ENCODE measurements at places on chromosomes 1 and 21.

DNA sequence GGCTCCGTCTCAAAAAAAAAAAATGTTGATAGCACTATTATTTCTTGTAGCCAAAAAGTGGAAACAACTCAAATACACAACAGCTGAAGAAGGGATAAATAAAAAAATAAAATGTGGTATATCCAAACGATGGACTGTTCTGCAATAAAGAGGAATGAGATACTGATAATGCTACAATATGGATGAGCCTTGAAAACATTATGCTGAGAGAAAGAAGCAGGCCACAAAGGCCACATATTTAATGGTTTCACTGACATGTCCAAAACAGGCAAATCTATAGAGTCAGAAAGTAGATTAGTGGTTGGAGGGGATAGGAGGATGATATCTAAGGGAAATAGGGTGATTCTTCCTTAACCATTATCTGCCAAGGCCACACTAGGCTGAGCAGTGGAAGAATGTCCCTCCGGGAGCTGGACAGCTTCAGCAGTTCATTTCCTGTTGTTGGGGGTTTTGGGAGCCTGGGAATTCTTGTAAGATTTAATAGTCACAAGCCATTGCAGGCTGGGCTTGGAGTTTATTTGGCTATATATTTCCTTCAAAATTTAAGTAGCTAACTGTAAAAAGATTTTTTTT lies 53.5 kb downstream of the ST3GAL3 start:
- DNase-seq = no peak

GRCh38 chr1:77977989-77978292 lies 931 bp downstream of the FUBP1 start:
- DNase-seq = no peak

DNA sequence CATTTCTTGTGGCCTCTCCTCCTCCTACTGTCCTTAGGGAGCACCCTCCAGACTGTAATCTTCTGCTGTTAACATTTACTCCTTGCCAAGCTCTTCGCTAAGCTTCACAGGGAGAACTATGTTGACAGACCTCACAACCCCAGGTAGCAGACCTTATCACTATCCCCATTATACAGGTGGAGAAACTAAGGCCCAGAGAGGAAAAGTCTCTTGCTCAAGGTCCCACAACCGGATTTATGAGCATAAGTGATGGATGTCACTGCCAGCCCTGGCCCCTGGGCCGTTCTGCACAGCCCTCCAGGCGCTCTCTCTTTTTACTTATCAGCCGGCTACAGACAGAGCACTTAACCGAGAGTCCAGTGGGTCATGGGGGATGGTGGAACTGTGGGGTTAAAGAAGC lies 18.1 kb downstream of the LYPD8 start:
- DNase-seq = no peak

- no peak for DNase-seq
Measured at GRCh38 chr1:116201911-116202310, 90.7 kb downstream of the MAB21L3 start.

GRCh38 chr1:218783916-218784315 lies 389.8 kb upstream of the LYPLAL1 start:
- no peak for DNase-seq

DNA sequence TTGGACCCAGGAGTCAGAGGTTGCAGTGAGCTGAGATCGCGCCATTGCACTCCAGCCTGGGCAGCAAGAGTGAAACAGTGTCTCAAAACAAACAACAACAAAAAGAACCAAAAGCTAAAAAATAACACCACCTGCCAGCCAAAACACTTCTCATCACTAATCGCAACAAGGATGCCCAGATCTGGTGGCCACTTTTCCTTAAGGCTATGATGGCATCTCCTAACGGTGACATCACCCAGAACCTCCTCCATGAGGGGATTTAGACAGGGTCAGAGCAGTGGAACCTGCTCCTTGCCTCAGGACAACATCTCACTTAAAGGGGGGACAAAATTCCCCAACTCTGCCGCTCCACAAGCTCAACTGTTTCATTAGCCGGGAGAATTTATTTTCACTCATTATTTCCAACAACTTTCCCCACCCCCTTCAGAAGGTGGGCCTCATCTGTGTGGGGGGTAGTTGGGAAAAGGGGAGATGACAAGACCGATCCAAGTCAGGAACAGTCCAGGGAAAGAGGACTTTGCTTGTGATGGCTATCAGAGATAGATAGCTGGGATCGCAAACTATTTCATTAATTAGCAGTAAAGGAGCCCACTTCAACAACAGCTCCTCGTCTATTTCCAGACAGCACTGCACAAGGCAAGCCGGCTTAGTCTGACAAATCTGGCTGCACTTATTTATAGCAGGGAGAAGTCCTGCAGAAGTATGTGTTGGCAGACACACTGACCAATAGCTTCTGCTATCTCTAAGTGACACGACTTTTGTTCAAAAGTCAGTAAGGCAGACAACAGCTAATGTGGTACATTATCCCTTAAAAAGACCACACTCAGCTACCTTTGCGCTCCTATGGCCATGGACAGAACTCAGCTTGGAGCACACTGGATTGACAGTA lies 2.6 kb downstream of the PABPC4 start:
- no peak for DNase-seq

DNA sequence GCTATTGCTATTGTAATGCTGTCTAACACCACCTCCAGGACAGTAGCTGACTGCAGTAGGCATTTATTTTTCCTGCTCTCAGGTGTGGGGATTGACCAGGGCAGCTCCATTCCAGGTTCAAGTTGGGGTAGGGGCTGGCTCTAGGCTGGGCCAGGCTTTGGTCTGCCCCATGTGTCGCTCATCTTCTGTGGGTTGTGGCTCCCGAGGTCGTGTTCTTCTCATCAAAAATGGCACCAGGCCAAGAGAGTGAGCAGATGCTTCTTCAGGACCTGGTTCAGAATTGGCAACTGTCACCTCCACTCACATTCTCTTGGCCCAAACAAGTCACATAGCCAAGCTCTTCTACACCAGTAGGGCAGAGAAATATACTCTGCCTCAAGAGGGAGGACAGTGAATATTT lies 133.7 kb downstream of the PTPRU start:
- DNase-seq = no peak

DNA sequence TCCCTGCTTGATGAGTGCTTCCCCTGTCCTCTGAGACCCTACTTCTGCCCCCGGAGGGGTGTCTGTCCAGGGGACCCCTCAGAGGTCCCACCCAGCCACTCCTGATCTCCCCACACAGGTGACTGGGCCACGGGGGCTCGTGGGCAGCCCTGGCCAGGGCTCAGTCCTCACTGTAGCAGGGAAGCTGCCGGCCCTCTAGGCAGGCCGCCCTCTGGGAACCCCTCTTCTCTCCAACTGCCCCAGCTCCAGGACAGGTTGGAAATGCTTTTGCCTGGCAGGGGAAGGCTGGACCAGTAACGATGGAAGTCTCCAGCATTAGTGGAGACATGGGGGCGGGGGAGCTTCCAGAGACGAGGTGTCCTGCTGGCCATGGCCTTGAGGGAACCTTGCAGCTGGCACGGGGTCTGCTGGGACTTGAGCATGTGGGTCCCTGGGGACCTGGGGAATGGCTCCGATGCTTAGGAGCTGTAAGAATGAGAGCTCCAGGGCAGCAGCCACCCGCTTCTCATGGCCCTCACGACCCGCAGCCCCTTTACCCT lies 3.1 kb upstream of the FNDC10 start:
- DNase-seq = no peak

DNA sequence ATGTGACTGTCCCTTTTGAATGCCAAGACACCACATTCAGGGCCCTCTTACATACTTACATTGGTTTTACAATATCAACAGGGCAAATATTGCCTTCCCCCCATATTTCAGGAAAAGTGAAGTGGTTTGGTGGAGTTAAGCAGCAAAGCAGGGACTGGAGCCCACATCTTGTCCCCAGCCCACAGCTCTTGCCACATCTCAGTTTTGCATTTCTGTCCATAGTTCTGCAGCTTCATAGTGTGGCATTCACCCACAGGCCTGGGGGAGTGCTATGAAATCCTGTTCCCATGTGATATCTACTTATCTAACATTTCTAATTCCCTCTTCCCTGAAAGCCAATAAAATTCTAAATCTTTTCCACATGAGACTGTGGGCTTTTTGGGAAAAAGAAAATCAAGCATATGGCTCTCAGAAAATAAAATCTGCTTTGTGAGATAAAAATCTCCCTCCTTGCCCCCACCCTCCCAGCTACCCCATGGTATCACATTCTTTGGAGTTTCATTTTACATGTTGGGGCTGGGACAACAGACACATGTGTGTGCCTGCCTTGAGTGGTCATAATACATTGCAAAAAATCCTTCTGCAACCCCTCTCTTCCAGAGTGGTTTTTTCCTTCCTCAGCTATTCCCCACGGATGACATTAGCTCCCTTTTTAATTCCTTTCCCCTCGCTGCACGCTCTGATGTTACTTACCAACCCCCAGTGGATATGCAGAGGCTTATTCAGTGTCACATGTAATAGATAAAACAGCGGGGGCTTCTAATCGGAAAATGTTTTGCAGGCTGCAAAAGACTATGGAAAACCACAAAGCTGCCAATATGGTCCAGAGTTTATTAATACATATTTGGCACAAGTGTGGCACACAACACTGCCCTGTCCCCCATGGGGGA lies 20.5 kb upstream of the CD2 start:
- peak; percentile 24 for DNase-seq

- peak; percentile 55 for DNase-seq
Measured at GRCh38 chr1:6517435-6517851, 26.0 kb upstream of the PLEKHG5 start.

DNA sequence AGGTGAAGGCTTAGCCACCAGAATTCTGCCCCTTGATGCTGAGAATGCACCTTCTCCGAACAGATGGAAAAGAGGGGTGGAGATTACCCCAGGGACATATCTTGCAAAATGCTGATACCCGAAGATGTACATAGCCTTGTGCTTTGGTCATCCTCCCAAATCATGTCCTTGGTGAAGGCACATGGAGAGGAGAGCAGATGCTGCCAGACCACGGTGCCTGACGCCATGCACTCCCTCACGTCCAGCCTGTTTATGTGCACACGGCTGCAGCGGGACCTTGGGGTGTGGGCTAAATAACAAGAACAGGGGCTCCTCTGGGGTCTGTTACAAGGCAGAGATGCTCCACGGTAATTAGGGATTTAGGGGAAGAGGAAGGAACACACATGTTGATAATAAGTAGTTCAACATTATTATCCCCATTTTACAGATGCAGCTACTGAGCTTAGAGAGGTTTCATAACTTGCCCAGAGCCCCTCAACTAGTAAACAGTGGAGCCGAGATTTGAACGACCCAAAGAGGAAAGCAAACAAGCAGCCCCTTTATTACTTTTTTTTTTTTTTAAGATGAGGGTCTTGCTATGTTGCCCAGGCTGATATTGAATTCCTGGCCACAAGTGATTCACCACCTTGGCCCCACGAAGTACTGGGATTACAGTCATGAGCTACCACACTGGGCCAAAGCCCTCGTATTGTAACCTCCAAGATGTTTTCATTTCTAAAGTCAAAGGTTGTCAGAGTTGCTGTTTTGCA lies 12.9 kb downstream of the EPHX1 start:
- no peak for DNase-seq

DNA sequence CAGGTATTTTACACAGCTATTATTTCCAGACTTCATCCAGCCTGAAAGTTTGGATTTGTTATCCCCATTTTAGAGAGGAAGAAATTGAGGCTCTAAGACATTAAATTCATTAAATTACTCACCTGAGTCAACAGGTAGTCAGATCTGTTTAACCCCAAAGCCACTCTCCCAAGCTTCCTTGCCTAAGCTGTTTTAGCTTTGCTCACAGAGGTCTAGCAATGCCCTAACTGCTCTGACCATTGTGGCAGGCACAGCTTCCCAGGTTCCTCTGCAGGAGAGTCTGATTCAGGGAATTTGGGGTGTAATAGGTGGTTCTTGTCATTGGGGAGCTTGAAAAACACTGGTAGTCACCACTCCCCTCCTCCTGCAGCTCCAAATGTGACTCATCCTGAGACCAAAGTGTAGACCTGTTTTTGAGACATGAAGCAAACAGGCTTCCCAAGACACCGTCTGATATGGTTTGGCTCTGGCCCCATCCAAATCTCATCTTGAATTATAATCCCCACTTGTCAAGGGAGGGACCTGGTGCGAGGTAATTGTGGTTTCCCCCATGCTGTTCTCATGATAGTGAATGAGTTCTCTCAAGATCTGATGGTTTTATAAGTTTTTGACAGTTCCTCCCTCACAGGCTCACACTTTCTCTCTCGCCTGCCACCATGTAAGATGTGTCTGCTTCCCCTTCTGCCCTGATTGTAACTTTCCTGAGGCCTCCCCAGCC lies 142.8 kb upstream of the DNAH14 start:
- DNase-seq = peak; percentile 61

DNA sequence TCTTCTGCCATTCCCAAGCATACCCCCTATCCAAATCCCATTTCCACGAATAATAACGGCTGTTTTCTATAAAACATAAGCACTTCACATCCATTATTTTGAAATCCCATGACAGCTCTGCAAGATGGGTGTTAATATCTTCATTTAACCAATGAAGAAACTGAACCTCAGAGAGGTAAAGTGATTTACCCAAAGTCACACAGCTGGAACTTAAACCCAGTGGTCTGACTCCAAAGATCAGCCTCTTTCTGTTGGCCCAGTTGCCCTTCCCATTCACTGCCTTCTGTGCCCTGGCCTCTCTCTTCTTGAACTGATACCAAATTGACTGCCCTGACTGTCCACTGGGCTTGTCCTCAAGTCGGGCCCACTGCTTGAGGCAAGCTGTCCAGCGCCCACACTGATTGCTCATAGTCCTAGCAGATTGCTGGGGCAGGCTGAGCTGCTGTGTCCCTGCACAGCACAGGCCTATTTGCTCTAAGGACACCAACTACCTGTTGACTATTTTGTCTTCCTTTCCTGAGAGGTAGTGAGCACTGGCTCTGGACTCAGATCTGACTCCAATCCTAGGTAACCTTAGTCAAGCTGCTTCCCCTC lies 19.3 kb downstream of the TAL1 start:
- no peak for DNase-seq

DNA sequence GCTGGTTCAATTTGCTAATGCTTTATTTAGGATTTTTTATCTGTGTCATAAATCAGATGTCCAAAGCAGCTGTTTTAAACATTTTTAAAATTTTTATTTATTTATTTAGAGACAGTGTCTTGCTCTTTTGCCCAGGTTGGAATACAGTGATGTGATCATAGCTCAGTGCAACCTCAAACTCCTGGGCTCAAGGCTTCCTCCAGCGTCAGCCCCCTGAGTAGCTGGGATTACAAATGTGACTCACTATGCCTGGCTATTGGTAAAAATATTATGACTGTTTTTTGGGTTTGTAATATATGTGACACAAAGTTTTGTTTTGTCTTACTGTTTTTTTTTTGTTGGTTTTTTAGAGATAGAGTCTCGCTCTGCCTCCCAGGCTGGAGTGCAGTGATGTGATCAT lies 11.8 kb downstream of the ZBED6 start:
- DNase-seq = no peak

GRCh38 chr1:108972951-108973350 lies 9.7 kb upstream of the CLCC1 start:
- DNase-seq = no peak

GRCh38 chr1:6622396-6623152 lies 2.1 kb upstream of the THAP3 start:
- DNase-seq = no peak

DNA sequence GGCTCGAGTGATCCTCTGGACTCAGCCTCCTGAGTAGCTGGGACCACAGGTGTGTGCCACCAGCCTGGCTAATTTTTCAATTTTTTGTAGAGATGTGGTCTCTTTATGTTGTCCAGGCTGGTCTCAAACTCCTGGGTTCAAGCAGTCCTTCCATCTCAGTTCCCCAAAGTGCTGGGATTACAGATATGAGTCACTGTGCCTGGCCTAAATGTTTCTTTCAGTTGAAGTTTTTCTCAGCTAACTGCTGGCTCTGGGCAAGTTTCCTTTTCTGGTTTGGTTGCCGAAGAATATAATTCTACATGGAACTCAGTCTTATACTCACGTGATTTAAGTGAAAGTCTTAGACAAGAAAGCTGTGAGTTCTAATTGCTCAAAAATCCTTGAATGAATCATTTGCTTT lies 57.0 kb downstream of the SASS6 start:
- DNase-seq = no peak

- peak; percentile 71 for DNase-seq
Measured at GRCh38 chr1:46171871-46172270, 3.0 kb upstream of the TSPAN1 start.
